ENCODE measurements at places on chromosomes 4 and X.
A peak's percentile ranks its signal among the peaks of the same experiment; 100 is the strongest.

DNA sequence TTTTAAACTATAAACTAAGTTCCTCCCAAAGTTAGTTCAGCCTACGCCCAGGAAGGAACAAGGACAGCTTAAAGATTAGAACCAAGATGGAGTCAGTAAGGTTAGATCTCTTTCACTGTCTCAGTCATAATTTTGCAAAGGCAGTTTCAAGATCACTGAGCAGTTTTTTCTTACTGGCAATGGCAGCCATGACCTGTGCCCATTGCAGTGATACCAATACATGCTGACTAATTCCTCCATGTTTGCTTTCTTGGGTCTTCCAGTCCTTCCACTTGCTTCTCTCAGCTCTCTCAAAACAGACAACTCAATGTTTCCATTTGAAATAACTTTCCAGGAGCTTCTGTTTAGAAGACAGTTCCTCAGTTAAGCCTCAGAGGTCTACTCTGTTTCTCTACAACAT is 79.5 kb downstream of the PCDH18 start:
- no peak for DNase-seq

GRCh38 chr4:80154545-80154933 is 42.8 kb upstream of the PRDM8 start:
- DNase-seq, result no peak

GRCh38 chr4:117664706-117665444 is 369.4 kb upstream of the NDST3 start:
- no peak for DNase-seq

DNA sequence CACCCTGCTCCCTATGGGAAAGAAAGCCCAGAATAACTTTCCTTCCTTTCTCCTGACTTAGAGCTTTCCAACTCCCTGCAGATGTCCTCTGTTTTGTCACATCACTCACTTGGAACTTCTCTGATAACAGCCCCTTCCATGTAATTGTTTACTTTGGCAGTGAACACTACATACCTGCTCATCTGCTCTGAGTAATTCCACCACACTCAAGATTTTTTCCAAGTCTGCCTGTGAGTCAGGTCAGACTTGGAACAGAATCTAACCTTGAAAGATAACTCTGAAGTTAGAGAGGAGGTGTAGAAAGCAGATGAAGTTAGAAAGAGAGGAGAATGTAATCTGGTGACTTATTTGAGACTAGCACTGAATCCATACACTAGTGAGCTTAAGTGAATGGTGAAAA is 7.4 kb downstream of the MAGEB10 start:
- DNase-seq, result no peak

DNA sequence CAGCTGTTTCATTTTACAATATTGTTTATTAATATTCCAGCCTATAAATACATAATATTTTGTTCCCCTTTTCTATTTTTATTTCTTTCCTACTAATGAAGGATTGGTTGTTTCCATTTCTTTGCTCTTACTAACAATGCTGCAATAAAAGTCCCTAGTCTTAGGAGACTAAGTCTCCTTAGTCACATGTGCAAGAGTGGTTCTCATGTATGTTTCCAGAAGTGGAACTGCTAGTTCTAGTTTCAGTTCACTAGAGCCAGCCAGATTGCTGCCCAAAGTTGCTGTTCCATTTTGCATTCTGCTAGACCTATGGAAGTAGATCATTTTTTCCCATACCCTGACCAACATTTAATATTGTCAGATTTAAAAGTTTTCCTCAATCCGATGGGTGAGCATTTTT is 44.3 kb downstream of the CNGA1 start:
- DNase-seq, result no peak

GRCh38 chr4:85953651-85954018 is 406.2 kb downstream of the MAPK10 start:
- no peak for DNase-seq

- no peak for DNase-seq
Measured at GRCh38 chr4:7191546-7192251, 639 bp upstream of the SORCS2 start.

DNA sequence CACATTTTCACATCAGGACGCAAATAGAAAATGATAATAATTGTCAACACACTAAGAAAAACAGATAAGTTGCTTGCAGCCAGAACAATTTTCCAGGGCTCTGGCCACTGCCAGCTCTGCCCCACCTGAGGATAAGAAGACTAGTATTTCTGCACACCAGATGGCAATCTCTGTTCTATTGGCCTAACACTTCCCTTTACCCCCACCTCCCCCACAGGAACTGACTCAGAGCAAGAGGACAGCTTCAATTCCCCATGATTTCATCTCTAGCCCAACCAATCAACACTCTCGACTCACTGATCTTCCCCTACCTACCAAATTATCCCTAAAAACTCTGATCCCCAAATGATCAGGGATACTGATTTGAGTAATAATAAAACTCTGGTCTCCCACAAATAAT is 164.0 kb downstream of the SMARCA1 start:
- DNase-seq, result no peak

GRCh38 chr4:38179690-38180377 is 219.6 kb downstream of the PTTG2 start:
- peak; percentile 53 for DNase-seq

GRCh38 chr4:95798003-95798402 is 41.9 kb upstream of the PDHA2 start:
- DNase-seq, result no peak

- DNase-seq, result no peak
Measured at GRCh38 chr4:114924311-114924710, 189.1 kb downstream of the NDST4 start.

DNA sequence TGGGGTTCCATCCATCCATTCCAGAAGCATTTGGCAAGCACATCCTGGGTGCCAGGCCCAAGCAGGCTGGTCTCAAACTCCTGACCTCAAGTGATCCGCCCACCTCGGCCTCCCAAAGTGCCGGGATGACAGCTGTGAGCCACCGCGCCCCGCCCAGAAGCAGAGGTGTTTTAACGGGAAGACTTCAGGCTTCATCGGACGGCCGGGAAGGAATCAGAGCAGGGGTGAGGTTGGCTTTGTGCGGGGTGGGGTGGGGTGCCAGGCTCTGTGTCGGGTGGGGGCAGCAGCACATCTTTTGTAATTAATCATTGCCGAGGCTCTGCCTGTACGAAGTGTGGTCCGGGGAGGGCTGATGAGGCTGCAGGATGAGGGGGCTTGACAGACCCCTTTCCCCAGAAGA is 5.1 kb upstream of the SLC25A6 start:
- DNase-seq, result no peak

GRCh38 chr4:106852426-106852825 is 183.7 kb downstream of the DKK2 start:
- no peak for DNase-seq

DNA sequence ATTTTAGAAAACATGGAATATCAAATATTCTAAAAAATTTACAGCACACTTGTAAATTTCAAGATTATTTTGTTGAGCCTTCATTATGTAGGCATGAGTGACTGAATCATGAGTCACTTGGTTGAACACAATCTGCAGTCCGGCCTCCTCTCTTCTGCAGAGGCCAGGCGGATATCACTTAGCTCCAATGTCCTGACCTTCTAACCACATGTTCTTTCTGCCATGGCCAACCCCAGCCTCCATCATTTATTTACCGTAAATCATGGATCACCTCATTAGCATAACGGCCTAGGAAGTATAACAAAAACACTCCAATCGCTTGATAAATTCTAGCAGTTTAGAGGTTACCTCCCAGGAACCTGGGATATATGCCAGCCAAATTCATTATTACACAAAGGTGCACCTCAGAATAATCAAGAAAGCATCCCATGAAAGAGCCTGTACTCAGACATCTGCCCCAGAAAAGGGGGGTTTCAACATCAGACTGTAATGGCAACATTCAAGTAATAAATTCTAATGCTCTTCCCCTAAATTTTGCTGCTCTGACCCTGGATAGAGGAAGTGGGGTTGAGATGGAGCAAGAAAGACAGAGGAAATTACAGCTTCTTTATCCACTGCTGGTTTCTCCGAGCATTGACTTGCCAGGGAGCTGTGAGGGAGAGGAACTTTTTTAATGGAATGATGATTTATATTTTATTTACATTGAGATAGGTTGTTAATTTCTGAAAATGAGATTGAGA is 2153.6 kb upstream of the AGA start:
- DNase-seq, result no peak

DNA sequence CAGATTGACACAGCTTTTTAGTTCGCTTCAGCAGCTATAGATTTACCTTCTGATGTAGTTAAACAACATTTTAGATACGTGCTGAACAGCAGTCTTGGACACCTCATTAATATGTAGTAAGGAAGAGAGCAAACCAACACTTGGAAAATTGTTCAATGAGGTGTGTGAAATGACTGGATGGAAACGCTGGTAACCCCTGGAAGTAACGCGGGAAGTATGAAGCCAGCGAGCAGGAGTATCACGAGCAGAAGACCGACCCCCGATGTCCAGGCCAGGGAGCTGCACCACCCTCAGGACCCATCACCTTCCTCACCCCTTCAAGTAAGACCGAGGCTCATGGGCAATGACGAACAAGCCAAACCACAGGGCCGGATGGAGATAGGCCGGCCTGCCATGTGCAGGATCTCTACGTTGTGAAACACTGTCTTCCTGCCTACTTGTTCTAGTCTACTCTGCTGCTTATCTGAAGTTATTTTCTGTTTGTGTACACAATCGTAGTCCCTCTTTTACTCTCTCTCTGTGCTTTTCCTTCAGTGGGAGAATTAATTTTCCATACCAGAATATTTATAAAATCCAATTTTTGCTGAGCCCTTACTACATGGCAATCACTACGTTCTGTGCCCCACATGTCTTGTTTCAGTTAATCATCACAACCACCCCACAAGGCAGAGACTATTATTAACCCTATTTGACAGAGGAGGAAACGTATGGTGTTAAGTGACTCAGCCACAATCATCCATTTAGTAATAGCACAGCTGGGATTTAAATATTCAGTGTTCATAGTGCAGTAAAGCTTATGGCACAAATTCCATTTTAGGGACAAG is 221.7 kb downstream of the APBB2 start:
- DNase-seq, result no peak

GRCh38 chrX:15059474-15059873 is 186.3 kb downstream of the MOSPD2 start:
- DNase-seq, result no peak

GRCh38 chr4:47278631-47279030 is 184.9 kb downstream of the COMMD8 start:
- no peak for DNase-seq

- no peak for DNase-seq
Measured at GRCh38 chrX:31847773-31848172, 775.9 kb upstream of the FTHL17 start.

DNA sequence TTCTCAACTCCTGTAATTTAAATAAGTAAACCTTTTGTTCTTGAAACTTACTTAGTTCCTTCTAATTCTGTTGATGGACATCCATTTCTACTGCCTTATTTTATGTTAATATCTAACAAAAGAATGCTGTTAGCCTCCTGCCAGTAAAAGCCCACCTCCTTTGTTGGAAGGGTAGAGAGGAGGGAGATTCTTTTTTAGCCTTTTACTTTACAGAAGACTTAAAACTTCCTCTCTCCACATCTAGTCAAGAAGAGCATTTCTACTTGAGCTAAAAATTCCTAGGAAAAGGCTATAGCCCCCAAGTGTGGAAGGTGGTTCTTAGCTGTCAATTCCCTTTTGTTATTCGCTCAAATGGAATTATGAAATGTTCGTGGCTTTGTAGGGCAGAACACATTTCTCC is 118.7 kb downstream of the ZIC3 start:
- no peak for DNase-seq

- DNase-seq, result no peak
Measured at GRCh38 chr4:24640366-24640765, 56.0 kb upstream of the DHX15 start.

DNA sequence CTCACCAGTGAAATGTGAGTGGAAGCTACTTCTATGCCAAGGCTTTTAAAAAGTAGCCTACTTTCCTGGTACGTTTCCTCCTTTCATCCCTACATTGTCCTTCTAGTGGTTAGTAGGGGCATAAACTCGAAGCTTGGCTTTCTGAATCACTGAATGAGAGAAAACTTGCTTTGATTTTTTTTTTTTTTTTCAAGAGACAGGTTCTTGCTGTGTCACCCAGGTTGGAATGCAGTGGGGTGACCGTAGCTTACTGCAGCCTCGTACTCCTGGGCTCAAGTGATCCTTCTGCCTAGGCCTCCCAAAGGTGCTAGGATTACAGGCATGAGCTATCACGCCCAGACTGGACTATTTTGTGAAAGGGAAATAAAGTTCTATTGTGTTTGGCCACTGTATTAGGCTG is 89.1 kb upstream of the IGFBP7 start:
- no peak for DNase-seq

- DNase-seq, result no peak
Measured at GRCh38 chrX:18793601-18794089, 86.2 kb downstream of the PPEF1 start.

- no peak for DNase-seq
Measured at GRCh38 chrX:115561605-115562479, 868 bp downstream of the PLS3 start.

- DNase-seq, result no peak
Measured at GRCh38 chr4:127791391-127791790, 9.3 kb downstream of the HSPA4L start.

DNA sequence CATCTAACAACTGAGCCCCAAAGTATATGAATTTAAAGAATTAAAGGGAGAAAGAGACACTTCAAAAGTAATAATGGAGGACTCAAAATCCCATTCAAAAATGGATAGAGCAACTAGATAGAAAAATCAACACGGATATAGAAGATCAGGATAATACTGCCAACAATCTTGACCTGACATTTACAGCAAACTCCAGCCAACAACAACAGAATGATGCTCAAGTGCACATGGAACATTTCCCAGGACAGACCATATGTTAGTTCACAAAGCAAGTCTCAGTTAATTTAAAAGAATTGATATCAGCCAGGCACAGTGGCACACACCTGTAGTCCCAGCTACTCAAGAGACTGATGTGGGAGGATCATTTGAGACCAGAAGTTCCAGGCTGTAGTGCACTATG is 72.0 kb upstream of the SMARCAD1 start:
- no peak for DNase-seq

GRCh38 chrX:109952985-109953905 is 49.7 kb upstream of the TMEM164 start:
- DNase-seq, result no peak

- no peak for DNase-seq
Measured at GRCh38 chr4:112001041-112001440, 144.2 kb upstream of the FAM241A start.

GRCh38 chrX:136534131-136534530 is 2.1 kb downstream of the VGLL1 start:
- DNase-seq, result no peak

GRCh38 chrX:141175786-141176185 is 1.1 kb downstream of the LDOC1 start:
- DNase-seq, result no peak

DNA sequence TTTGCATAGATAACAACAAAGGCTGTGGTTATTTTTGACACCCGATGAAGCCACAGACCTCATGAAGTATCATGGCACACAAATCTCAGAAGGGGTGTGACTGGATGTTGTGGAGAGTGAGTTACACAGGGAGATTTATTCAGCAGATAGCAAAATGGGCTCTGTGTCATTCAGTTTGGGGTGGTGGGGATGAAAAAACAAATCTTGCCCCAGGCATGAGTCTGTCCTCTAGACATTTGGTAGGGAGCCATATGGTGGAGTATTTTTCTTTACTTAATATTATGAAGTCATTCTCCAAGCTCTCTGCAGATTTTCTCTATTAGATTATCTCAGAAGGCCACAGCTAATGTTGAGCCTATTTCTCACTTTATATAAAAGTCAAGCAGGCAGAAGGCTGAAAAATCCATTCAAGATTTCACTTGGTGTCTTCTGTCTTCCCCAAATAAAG is 277.1 kb upstream of the TENM3 start:
- DNase-seq, result no peak

All from stimulated activated CD4-positive, alpha-beta T cell treated with anti-CD3 and anti-CD28 coated beads, Interleukin-15, amount 100 ng/mL, for 1 hour (primary cell).